ENCODE measurements at places on chromosomes 16 and 17.

GRCh38 chr16:47458331-47458730 is 2.5 kb downstream of the ITFG1 start:
- DNase-seq: no peak

- no peak for DNase-seq
Measured at GRCh38 chr17:50274142-50274896, at the start of gene TMEM92. TMEM92 (plus strand) TSS chr17:50274466; CDS start chr17:50274502, 36 bp downstream.

- DNase-seq: no peak
Measured at GRCh38 chr17:9115214-9116191, 94.2 kb downstream of the NTN1 start.

DNA sequence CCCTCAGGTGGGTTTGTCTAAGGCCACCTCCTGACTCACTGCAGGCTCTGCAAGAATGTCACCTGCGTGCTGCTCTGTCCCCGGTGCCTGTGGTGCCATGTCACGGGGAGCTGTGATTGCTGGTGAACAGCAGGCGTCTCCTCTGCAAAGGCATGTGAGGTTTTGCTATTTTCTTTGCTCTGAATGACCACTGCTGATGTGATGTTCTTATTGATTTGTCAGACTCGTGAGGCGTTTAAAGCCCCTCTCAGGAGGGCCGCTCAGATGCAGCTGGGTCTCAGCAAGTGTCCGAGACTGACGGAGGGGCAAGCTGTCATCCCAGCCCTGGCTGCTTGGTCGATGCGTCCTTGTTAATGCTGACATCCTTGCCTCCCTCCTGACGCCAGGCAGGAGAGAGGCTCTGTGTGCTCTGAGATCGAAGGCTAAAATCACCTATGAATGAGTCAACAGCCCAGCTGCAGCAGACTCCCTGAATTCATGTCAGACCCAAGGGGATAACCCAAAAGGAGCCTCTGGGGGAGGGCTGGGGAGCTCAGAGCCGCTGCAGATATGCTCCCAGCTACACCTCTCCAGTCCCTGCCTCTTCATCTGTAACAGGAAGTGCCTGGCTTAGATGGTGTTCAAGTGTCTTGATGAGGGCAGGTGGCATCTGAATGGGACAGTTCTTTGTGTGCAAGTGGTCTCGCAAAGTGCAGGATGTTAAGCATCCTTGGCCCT is 11.8 kb upstream of the PEMT start:
- DNase-seq: no peak

DNA sequence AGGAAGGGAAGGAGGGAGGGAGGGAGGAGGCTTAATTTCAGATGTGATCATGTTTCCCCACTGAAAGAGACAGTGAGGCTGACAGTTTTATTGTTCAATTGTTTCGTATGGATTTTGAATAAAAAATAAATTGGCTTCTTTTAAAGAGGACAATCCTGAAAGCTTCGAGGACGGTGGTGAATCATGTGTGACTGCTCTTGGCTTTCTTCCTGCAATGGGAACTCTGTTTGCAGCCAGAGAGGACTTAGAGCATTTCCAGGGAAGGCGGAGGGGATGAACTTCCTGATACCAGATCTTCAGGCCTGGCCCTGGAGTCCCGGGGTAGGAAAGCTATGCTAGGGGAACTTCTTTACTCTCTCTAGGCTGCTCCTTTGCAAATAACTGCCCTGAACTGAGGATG is 72.8 kb upstream of the C16orf82 start:
- DNase-seq: no peak

DNA sequence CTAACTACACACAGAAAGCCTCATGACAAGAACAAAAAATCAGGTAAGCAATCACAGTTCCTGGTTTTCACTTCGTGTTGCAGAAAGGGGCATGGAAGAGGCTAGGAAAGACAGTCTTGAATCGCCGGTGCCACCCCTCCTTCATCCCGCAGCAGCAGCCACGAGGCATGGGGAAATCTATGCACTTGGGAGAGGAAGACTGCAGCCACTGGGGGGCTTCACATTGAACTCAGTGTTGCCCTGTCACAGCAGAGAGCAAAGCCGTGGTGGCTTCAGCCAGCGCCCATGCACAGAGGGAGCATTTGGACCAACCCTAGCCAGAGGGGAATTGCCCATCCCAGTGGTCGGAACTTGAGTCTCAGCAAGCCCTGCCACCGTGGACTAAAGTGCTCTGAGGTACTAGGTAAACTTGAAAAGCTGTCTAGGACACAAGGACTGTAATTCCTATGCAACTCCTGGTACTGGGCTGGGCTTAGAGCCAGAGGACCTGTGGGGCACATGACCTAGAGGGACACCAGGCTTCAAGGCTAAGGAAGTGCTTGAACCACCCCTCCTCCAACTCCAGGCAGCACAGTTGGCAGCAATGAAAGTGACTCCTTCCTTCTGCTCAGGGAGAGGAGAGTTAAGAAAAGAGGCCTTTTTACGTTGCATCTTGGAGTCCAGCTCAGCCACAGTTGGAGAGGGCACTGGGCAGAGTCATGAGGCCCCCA is 35.2 kb upstream of the ATP2C2 start:
- DNase-seq: no peak

GRCh38 chr17:78507526-78507925 is 69.7 kb downstream of the DNAH17 start:
- DNase-seq: no peak

GRCh38 chr17:72068643-72069042 is 52.2 kb upstream of the SOX9 start:
- DNase-seq: no peak

GRCh38 chr16:80541306-80541694 is 507 bp downstream of the DYNLRB2 start:
- DNase-seq: no peak

GRCh38 chr16:89455178-89455577 is 35.2 kb downstream of the ANKRD11 start:
- DNase-seq: no peak

DNA sequence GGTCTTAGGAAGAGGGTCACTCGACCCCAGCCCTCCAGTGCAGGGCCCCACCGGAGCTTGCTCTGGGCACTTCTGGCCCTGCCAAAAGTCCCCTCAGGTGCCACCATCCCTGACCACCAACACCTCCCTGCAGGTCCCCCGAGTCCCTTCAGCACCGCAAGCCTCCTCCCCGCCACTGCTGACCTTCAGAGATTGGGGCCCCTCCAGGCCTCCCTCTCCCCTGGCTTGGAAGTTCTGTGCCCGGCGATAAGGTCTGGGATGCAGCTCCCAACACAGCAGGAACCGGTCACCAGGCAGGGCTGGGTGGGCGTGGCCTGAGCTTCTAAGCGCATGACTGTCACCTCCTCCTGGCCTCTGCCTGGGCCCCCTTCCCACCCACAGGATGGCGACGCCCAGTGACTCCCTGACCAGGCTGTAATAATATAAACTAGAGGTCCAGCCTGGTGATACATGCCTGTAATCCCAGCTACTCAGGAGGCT is 11.2 kb downstream of the PIEZO1 start:
- DNase-seq: no peak

DNA sequence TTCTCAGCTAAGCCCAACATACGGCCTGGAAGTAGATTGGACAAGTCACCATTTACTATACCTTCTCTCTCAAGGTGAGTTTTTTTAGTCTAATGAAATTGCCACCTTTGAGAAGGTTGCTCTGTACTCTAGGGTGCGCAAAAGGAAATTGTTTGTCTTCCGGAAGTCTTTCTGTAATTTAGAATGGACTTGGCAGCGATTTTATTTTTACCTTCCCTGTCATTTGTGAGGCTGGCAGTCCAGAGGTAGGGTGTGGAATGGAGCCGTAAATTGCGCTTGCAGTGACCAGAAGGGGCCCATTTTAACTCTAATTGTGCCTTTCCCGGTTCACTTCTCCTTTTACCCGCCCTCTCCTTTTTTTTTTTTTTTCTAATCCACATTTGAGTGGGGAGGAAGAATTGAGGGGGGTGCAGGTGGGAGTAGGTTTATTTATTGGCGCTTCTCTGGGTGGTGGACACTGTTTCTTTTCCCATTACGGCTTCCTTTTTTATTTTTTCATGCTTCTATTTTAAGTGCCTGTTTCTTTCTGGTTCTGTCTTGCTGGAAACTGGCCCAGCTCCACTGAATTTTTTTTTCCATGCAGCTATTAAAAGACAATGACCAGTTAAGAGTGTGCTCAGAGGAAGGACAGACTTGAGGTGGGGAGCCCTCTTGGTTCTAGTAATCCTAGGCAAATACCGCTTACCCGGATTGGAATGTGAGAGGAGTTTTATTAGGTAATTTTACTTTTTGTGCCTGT is 89.7 kb upstream of the CLEC18A start:
- no peak for DNase-seq

GRCh38 chr16:75794426-75794825 is 68.1 kb upstream of the CPHXL start:
- DNase-seq: no peak

DNA sequence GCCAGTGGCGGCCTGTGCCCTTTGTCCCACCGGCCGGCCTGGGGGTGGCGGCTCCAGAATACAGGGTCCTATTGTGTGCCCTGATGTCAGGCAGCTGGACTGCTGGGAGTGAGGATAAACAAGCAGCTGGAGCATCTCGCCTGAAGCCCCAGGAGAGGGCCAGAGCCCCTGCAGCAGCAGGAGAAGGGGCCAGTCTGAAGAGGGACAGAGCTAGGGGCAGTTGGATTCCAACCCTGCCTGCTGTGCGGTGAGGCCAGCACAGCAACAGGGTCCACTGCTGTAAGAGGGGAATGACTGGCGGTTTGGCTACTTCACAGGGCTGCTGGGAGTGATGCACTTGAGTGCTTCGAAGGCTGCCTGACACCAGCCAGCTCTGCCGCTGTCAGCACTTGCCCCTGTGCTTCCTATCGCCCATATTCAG is 25.0 kb downstream of the RAB11FIP4 start:
- no peak for DNase-seq

DNA sequence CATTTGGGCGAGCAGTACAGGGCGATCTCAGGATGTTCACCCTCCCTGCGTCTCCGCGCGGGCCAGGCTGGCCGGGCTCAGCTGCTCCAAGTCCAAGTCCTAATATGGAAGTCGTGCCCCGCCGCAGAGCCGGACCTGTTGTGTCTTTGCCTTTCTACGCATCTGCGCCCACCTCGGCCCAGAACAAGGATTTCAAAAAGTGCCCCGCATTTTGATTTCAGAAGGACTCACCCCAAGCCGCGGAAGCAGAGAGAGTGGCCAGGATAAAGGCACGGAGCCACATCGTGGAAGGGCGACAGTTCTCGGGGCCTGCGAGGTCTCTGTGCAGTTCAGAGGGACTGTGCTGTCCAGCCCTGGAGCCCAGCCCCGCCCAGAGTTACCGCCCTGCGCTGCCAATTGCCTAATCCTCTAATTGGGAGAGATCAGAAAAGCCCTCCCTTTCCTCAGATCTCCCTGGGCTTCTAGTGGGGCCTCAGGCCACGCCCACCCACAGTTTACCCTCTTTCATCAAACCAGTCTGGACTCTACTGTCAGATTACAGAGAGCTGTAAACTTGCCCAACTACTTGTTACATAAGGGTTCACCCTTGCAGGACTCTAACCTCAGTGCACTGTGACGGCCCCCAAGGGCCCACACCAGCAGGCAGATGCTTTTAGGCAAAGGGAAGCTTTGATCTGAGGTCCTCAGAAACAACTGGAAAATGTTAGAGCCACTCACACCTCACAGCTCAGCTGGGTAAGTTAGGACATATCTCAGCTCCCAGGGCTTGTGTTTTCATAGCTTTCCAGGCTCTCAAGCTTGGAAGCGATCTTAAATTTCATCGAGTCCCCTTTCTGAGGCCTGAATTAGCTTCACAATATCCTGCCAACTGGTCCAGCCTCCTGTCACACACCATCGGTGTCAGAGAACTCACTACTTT is at the start of gene CES1:
CES1 (minus strand) TSS at position 324 of the 919 bp plus-strand sequence; CDS start at position 283, 41 bp downstream.
- DNase-seq: no peak

- DNase-seq: no peak
Measured at GRCh38 chr17:12794919-12795532, 5.7 kb downstream of the ARHGAP44 start.

DNA sequence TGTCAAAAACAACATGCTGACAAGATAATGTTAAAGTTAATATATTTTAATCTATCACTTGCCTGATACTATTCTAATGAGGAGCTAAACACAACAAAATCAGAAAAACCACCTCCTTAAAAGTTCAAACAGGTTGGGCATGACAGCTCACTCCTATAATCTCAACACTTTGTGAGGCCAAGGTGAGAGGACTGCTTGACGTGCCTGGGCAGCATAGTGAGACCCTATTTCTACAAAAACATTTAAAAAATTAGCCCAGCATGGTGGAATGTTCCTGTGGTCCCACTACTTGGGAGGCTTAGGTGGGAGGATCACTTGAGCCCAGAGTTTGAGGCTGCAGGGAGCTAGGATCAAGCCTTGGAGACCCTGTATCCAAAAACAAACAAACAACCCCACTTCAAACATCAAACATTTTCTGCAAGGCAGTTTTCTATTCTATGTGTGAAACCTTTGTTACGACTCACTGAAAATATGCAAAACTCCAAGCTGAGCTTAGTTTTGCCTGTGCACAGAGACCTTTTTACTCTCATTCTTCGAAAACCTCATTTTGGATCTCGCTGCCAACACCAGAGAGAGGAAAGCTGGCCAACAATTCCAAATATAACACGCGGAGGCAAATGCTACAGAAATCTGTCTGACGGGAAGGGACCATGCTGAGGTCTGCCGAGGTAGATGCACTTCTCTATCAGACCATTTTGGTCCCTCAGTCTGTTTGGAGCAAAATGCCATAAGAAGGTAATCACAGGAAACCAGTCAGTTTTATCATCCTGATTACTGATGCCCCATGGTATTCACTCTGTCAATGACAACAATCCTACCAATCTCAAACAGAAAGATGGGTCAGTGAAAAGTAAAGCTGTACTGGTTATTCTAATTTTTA is 6.2 kb downstream of the PHF12 start:
- no peak for DNase-seq

GRCh38 chr16:83912519-83913244 is 13.8 kb downstream of the MLYCD start:
- no peak for DNase-seq

GRCh38 chr16:53913099-53913870 is 209.3 kb downstream of the FTO start:
- DNase-seq: no peak

- no peak for DNase-seq
Measured at GRCh38 chr17:8602679-8603078, 27.8 kb downstream of the MYH10 start.

- DNase-seq: no peak
Measured at GRCh38 chr17:82149401-82150099, 51.5 kb upstream of the FASN start.

DNA sequence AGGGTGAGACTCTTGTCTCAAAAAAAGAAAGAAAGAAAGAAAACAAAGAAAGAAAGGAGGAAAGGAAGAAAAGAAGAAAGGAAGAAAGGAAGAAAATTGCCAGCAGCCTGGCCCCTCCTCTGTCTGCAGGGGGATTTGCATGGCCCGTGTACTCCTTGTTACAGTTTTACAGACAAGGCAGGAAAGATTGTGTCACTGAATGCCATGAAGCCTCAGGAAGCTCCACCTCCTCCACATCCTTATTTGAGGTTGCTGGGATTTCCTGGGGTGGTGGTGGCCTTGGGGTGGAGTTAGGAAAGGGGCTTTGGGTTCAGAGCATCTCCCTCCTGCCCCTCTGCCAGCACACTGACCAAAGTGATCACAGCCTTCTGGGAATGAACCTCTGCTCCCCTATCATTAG is 23.6 kb downstream of the CFAP20 start:
- DNase-seq: no peak

DNA sequence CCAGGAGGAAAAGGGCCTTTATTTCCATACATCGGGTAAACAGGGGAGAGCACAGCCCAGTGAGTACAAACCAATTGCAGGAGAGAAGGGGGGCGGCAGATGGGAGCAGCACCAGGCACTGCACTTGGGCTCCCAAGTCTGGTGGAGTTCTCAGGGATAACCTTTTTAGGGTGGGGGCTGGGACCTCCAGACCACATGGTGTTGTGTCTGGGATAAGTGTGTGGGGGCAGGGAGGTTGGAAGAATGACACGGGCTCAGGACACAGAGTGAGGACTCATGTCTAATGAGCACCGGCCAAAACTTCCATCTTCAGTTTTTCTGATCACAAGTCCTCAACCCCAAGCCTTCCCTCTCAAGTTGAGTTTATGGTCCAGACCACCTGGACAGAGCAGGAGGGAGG is 30.6 kb downstream of the PIPOX start:
- no peak for DNase-seq
